Ecto neural progenitor cell (in vitro differentiated cells): ENCODE measurements at places on chromosomes 3 and 15.

- no peak for DNase-seq
Observed at GRCh38 chr3:23076437-23076836, 126.7 kb upstream of the UBE2E2 start.

DNA sequence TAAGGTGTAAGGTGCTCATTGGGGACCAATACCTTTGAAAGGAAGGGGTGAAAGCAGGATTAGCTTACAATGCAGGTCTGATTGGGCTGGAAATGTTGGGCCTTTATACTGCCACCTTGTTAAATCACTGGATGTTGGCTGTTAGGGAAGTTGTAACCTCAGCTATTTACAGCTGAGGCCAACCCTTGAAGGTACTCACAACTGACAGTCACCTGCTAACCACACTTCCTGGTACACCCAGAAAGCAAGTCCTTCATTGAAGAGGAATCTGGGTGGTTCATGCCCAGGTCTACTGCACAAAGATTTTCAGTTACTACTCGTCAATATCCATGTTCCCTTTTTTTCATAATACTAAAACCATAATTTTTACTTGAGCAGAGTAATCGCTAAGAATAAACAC, 65.4 kb upstream of the CLDN18 start:
- DNase-seq = no peak

GRCh38 chr3:25532431-25533162, 104.5 kb downstream of the RARB start:
- DNase-seq = no peak

GRCh38 chr3:21654241-21654640, 96.8 kb downstream of the ZNF385D start:
- DNase-seq = no peak

DNA sequence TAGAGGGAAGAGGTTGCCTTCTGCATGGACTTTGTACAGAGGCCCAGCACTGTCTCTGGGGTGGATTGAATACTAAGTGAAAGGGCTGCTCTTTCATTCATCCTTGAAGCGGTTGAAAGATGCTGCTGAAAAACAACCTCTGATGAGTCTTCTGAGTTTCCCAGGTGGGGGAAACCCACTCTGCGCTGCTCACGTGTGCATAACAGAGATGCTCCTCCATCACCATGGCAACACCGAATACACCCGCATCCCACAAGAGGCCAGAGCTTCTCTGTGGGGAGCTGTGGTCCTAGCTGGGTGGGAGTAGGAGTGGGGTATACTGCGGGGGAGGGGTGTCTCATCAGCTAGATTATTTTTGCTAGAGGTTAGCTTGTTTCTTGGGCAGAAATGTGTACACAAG, 6.1 kb upstream of the SYN2 start:
- no peak for DNase-seq

GRCh38 chr15:36978126-36978525, 122.2 kb downstream of the MEIS2 start:
- DNase-seq = no peak

DNA sequence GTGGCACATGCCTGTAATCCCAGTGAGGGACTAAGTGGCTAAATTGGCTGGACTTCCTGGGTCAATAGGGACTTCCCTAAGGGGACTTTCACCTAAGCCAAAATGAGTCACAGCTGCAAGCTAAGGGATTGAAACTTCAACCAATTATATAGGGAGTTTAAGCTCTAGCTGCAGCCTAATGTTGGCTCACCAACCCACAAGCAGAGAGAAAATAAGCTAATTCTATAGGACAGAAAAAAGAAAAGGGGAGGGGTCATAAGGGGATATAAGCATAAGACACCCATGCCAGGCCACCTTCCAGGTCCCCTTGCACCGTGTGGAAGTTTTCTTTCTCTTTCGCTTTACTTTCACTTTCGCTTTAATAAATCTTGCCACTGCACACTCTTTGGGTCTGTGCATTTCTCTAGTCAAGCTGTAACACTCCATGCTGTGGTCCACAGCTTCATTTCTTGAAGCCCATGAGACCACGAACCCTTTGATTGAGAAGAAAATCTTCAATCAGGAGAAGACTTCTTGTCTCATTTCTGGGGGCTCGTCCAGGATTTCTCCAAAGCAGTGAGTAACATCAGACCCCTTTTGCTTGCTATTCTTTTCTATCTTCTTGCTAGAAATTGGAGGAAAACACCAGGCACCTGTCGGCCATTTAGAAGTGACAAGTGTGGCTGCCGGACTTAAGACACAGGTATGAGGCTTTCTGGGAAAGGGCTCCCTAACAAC, 192.3 kb downstream of the IGSF11 start:
- no peak for DNase-seq

DNA sequence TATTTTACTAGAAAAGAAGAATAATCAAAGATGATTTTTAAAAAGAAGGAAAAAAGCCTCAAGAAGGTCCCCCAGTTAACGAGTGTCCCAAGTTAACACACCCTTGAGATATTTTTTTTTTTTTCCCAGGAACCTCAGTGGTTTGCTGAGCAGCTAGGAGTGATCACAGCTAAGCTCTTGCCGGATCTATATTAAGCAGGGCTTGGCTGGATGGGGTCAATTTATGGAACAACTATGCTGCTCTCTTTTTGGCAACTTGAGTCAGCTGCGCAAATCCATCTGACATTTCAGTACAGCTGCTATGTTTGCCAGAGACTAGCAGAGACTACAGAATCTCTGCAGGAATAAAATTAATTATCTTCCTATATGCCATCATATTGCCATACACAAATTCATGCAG, at the start of gene LMOD3:
TSS of gene LMOD3 (minus strand) at position 193 of the 400 bp plus-strand sequence. CDS start 209 bp downstream, outside the sequence.
- DNase-seq = no peak

GRCh38 chr15:41511331-41511898, 2.2 kb downstream of the LTK start:
- DNase-seq = peak; percentile 56

DNA sequence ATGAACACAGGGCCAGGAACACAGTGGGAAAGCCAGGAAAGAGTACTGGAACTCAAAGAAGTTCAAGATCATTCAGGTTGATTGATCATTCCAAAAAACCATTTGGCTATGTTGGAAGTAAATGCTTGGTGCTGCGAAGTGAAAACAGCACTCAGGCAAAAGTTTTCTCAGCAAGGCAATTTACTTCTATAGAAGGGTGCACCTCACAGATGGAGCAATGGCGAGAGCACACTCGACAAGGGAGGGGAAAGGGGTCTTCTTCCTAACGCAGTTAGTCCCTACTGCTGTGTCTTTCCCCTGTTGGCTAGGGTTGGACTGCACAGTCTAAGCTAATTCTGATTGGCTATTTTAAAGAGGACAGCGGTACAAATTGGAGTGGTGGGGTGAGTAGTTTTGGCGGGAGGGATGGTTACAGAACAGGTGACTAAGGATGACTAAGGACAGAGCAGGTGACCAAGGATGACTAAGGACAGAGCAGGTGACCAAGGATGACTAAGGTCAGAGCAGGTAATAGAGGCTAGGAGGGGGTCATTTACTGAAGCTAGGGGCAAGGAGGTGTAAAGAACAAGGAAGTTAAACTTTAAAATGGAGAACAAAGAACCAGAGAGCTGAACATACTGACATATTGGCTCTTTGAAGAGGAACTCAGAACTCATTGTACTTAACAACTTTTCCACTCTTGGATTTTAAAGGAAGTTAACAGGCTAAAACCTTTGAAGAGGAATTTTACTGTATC, 43.3 kb downstream of the HOMER2 start:
- no peak for DNase-seq

- no peak for DNase-seq
Observed at GRCh38 chr3:11132861-11133260, 21.4 kb upstream of the HRH1 start.

DNA sequence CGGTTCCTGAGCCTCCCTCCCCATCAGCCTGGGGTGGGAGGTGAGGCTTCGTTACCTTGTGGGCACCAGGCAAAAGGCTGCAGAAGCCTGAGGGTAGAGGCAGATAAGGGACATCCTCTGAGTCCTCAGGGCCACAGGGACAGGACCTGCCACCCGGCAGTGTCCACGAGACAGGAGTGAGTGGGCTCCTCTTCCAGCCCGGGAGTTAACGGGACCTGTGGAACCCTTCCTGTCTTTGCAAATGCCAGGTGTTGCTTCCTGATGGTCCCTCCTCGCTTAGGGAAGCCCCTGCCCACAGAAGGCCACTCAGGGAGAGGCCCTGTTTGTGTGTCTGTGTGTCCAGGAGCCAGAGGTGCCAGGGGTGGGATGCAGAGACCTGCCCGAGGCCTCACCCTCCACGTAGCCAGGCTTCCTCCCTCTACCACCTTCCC, 111.1 kb upstream of the ALDH1A3 start:
- DNase-seq = no peak

DNA sequence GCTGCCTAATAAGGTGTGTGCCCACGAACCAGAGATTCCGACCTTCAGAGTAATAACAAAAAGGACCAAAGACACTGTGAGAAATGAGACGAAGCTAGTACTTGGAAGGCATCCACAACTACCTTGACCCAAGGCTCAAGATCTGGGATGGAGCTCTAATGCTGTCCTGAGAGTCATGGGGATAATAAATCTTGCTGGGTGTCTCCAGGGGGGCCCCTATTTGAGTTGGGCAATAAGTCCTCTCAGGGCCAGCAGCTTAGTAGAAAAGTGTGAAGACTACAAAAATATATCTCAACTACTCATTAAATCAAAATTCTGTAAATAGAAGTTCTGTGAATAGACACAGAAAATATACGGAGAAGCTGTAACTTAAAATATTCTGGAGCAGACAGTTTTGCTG, 2.9 kb upstream of the NDN start:
- DNase-seq = no peak

GRCh38 chr3:156373095-156373494, 181.8 kb downstream of the SSR3 start:
- no peak for DNase-seq
